ENCODE measurements at places on chromosomes 13 and 19. TPM values are rescaled to one million over a fixed set of nuclear protein-coding genes. Genes with fewer than 3 reads are reported as not detected.

- no peak overlapping the region for H3K4me3 ChIP-seq
- no peaks in the 10 kb centered on the region for H3K4me1 ChIP-seq
- peaks cover 18% of the 10 kb centered on the region for H3K27me3 ChIP-seq
- H3K36me3 ChIP-seq: no peaks in the 10 kb centered on the region
- DNase-seq: no peak
- no peak overlapping the region for H3K27ac ChIP-seq
These were observed 24.9 kb upstream of the AMER2 start for GRCh38 chr13:25196971-25197370.

DNA sequence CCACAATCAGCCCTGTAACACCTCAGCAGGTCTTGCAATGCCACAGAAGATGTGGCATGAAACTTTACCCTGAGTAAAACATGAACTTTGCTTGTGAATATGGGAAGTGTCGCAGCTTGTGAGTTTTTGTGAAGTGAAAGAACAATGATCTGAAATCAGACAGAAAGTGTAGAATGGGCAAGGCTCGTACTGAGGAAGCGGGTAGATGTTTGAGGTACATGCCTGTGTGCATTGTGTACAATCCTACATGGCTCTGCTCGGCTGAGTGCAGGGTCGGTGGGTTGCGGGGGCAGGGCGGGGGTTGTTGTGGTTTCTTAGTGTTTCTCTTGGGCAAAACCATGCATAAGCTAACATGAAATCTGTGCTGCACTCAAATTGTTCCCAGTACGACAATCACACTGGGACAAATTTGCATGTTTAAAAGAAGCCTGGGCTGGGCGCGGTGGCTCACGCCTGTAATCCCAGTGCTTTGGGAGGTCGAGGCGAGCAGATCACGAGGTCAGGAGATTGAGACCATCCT lies 1.1 kb downstream of the NLRP13 start:
- no peaks in the 10 kb centered on the region for H3K36me3 ChIP-seq
- H3K4me1 ChIP-seq: no peaks in the 10 kb centered on the region
- 0 out of 2 replicates have a peak, but pooled peaks cover 7% of the 10 kb centered on the region for H3K27me3 ChIP-seq
- H3K27ac ChIP-seq: no peak overlapping the region
- no peak overlapping the region for H3K4me3 ChIP-seq
- no peak for DNase-seq

DNA sequence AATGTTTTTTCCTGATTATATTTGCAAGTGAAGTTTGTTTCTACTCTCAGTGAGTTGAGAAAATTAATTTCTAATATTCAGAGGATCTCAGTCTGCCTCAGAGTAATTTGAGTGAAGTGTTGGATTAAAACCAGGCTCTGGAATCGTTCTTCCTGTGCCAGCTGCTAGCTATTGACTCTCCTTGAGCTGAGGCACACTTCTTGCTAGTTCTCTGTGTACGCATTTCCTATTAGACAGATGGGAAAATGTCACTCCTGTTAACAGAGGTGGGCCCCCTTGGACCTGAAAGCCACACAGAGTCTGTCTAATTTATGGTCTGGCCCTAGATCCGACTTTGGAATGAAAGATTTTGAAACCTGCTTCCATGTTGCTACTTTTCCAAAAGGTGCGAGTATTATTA lies 107.6 kb upstream of the RNF113B start:
- no peak for DNase-seq
- H3K36me3 ChIP-seq: no peaks in the 10 kb centered on the region
- H3K27me3 ChIP-seq: no peaks in the 10 kb centered on the region
- no peak overlapping the region for H3K27ac ChIP-seq
- H3K4me3 ChIP-seq: no peak overlapping the region

DNA sequence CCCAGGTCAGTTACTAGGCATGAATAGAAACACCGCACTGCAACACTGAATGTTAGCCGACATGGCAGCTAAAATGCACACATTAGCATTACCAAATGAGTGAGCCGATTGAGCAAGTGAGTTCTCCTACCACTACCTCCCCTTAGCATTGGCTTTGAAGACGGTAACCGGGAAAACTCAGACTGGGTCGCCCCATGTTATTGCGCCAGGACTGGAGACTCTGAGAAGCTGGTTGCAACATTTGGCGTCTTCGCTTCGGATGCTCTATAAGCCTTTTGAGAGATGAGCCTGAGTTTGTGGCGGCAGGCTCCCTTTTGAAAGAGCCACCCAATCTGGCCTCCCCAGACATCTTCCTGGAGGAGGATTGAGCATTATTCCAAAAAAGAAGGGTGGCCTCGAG lies 68.5 kb upstream of the POMP start:
- no peak overlapping the region for H3K27ac ChIP-seq
- no peak overlapping the region for H3K4me3 ChIP-seq
- no peaks in the 10 kb centered on the region for H3K4me1 ChIP-seq

DNA sequence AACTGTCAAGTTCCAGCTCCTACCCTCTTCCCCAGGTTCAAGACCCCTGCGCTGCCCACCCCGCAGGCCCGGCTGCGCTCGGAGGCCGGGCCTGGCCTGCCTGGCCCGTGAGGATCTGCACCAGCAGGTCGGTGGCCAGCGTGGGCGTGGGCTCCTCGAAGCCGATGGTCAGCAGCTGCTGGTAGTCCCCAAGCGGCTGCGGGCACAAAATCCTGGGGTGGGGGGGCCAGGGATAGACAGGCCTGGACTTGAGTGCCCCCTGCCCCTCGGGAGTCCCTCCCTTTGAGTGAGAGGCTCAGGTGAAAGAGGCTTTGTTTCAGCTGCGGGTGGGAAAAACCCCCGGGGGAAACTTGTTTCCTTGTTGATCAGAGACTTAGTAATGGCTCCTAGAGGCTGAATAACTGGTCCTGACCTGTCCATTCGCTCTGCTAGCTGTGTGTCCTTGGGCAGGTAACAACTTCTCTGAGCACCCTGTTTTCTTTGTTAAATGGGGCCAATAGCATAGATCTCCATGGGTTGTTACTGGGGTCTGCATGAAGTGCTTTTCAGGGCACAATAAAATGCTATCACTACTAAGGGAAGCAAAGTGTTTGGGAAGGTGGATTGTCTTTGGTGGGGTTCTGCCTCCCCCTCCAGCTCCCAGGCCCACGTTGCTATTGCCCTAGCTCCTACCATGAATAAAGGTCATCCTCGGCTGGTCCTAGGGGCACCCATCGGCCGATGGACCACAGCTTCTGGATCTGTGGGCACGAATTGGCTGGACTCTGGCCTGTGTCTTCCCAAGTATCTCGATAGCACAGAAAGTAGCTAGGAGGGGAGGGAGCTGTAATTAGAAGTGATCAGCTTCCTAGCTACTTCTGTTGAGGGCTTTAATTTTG lies 3.5 kb downstream of the C19orf67 start:
- H3K36me3 ChIP-seq: no peaks in the 10 kb centered on the region
- H3K27ac ChIP-seq: peak overlapping the region; percentile 53
- no peaks in the 10 kb centered on the region for H3K27me3 ChIP-seq
- no peak for DNase-seq
- peaks cover 5% of the 10 kb centered on the region for H3K4me1 ChIP-seq
- peak overlapping the region; percentile 49 for H3K4me3 ChIP-seq

Gene PSG7
- total RNA-seq: not detected
